Fibroblast of lung (primary cell): ENCODE measurements at places on chromosomes 11 and 22. TPM values are rescaled to one million over a fixed set of nuclear protein-coding genes. Genes with fewer than 3 reads are reported as not detected.

Gene MFRP
- not detected in 2 replicates for total RNA-seq

Gene SHANK2
- total RNA-seq = 1.3 and 11.6 TPM in 2 replicates

Gene TALDO1
- 99.4 and 150 TPM in 2 replicates for total RNA-seq

Gene C11orf65
- 1.8 and 2.3 TPM in 2 replicates for total RNA-seq

Gene CEP126
- 1.8 and 6.4 TPM in 2 replicates for total RNA-seq

Gene BTBD18
- not detected in 2 replicates for total RNA-seq

Gene NRGN
- 0.17 TPM in 1 of 2 replicates, not detected in the other for total RNA-seq

- H3K36me3 ChIP-seq = no peaks in the 10 kb centered on the region
- no peak overlapping the region for H3K27ac ChIP-seq
- DNase-seq = no peak
- peaks cover 24% of the 10 kb centered on the region for H3K4me1 ChIP-seq
Observed at GRCh38 chr11:43984519-43985385, 42.3 kb downstream of the C11orf96 start.

DNA sequence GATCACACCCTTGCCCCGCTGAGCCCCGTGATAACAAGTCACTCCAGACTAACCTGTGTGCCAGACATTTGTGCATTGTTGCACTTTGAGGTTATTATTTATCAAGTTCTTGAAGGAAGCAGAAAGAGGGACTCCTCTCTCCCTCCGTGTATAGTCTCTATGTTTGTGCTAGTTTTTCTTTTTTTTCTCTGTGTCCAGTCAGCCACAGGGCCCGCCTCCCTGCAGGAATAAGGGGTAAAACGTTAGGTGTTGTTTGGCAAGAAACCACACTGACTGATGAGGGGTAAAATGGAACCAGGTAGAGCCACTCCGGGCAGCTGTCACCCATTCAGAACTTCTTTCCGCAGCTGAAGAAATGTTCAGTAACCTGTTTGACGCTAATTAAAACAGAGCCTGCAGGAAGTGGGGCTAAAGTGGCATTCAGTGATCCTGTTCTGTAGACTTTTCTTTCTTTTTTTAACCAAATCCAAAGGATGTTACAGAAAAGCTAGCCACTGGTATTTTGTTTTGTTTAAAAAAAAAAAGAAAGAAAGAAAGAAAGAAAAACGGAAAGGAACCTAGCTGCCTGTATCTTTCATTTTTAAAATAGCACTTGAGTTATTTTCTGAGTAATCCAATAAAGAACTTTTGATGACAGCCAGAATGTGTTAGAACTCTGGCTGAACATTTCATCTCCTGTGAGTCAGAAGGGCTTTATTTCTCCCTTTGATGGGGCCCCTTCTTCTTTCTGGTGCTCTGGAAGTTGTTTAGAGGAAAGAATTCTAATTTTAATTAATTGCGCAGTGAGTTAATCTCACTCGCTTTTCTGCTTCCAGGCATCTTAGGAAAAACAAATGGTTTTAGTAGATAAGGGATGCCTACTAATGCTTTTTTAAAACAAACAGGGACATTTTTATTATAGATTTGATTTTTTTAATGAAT is 58.2 kb downstream of the COMMD9 start:
- H3K27ac ChIP-seq = no peak overlapping the region
- no peak overlapping the region for H3K4me3 ChIP-seq
- no peaks in the 10 kb centered on the region for H3K36me3 ChIP-seq

GRCh38 chr11:429931-430456 is 11.8 kb downstream of the ANO9 start:
- H3K27me3 ChIP-seq = peaks cover 2% of the 10 kb centered on the region
- H3K36me3 ChIP-seq = no peaks in the 10 kb centered on the region
- no peak for DNase-seq

DNA sequence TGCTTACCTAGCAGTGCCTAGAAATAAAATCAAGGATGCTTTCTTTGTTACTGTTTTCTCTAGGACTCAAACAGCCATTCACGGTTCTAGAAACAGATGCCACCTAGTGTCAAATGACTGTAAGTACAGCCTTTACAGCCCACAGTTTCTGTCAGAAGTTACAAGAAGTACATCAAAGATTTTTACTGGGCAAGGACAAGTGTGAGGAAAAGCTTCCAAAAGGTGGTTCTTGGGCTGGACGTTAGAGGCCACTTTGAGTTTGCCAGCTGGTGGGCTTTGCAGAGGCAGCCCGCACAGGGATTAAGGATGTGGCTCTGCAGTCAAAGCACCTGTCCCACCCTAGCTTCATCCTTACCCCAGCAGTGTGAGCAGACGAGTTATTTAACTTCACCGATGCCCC is 6.9 kb downstream of the KMT5B start:
- peaks cover 3% of the 10 kb centered on the region for H3K4me1 ChIP-seq
- no peaks in the 10 kb centered on the region for H3K36me3 ChIP-seq
- no peak overlapping the region for H3K4me3 ChIP-seq
- no peak overlapping the region for H3K27ac ChIP-seq
- H3K27me3 ChIP-seq = no peaks in the 10 kb centered on the region
- DNase-seq = peak; percentile 75
